ENCODE measurements at places on chromosomes 4 and X.

DNA sequence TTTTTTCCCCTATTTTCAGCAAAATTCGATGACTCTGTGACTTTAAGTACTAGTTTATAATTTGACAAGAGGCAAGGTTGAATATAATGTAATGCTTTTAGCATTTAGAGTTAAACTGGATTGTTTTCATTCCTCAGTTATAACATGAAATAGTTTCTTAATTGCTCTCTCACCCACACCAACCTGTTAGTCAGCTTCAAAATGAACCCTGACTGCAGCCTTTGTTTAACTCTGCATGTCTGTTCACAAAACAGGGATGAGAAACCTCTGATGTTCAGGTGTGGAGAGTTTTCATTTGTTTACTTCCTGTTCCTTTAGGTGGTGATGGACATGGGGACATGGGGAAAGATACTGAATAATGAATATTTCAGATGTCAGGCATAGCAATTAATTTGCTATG, 49.9 kb upstream of the MND1 start:
- DNase-seq: no peak

GRCh38 chr4:146428298-146428697, 93.4 kb downstream of the SLC10A7 start:
- DNase-seq: no peak

- DNase-seq: no peak
These were observed 55.2 kb downstream of the MGST2 start for GRCh38 chr4:139720806-139721205.

DNA sequence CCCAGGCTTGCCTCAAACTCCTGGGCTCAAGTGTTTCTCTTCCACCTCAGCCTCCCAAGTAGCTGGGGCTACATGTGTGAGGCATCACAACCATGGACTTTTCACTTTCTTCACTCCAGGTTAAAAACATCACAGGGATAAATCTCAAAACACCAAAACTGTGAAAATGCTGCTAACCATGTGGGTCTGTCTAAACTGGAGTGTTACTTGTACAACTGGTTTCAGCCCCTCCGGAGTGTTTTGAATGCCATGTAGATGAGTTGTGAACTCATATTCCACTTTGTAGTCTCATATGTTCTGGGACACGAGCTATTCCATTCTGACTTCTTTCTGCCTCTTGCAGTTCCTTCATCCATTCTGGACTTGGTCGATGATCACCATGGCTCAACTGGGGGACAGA, 43.0 kb downstream of the PDGFRA start:
- DNase-seq: no peak

- no peak for DNase-seq
These were observed 278.3 kb upstream of the FSTL5 start for GRCh38 chr4:162442128-162442527.

DNA sequence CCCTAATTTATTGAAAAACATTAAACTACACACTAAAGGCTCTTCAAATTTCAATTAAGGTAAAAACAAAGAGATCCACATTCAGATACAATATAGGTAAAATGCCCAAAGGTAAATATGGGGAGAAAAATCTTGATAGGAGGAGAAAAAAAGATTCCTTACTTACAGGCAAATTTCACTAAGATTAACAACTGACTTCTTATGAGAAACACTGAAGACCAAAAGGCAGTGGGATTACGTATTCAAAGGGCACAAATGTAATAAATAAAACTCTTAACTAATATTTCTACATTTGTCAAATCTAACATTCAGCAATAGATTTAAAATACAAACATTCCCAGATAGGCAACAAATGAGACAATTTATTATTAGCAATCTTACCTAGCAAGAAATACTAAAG, 829.3 kb downstream of the SH3BGRL start:
- DNase-seq: no peak

- no peak for DNase-seq
These were observed 445.7 kb downstream of the SMARCA1 start for GRCh38 chrX:129077424-129078170.

- no peak for DNase-seq
These were observed 1.2 kb downstream of the EIF1AX start for GRCh38 chrX:20140420-20140819.

- no peak for DNase-seq
These were observed 263.2 kb downstream of the TECRL start for GRCh38 chr4:64146030-64146429.

DNA sequence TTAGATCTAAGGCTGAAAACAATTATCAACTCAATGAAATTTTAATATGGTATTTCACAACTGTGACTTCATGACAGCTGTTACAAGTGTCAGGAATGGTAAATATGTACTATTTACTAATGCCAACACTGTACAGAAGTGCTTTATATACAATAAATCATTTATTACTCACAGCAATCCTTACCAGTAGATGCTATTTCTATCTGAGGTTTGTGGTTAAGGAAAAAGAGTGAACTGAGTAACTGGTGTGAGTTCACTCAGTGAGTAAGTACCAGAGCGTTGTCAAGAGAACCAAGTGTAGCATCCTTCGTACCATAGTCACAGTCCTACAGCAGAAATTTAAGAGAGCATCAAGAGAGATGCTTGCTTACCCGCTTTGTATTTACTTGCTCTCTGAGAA, 23.3 kb downstream of the MTHFD2L start:
- DNase-seq: peak; percentile 52

- no peak for DNase-seq
These were observed 1.7 kb downstream of the NELFA start for GRCh38 chr4:2006956-2007653.

- no peak for DNase-seq
These were observed 84.0 kb downstream of the RBPJ start for GRCh38 chr4:26404743-26405206.

DNA sequence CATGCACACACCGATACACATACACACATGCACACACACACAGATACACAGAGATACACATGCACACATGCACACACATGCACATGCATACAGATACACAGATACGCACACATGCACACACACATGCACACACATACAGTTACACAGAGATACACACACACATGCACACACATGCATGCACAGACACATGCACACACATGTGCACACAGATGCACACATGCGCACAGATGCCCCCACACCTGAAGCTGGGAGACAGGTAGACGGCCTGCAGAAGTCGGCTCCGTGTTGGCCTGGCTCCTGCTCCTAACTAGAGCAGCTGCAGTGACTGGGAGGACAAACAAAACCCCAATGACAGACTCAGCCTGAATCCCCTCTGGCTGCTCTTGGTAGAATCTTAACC, 46.8 kb downstream of the PSAPL1 start:
- DNase-seq: no peak

DNA sequence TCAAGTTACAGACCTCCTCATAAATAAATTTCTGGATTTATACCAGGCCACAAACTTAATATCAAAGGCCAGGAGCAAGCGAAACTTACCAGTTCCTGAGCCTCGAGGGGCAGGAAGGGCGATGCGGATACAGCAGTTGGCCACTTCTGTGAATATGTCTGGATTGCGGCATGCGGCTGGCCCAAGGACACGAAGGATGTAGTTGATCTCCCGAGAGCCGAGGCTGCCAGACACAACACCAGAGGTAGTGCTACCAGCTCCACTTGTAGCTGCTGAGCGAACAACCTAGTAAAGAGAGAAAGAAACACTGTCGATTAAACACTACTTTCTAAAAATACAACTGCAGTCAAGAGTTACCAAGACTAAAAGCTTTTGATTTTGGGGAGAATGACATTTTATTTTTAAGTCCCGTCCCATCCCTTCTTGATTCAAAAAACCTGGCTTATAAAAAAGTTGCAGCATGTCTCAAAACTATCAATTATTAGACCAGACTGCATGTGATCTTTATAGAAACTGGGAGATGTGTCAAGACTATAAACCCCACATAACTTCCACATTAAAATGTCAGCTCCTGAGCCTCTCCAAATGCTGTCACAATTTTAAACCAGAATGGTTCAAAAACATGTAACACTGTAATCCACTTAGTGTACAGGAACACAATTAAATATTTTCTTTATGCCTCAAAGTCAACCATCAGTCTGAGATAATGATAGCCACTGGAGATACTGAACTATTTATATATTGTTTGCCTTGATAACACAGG, 105.6 kb downstream of the HUWE1 start:
- no peak for DNase-seq

- no peak for DNase-seq
These were observed 48.6 kb upstream of the MCUB start for GRCh38 chr4:109511414-109511813.

DNA sequence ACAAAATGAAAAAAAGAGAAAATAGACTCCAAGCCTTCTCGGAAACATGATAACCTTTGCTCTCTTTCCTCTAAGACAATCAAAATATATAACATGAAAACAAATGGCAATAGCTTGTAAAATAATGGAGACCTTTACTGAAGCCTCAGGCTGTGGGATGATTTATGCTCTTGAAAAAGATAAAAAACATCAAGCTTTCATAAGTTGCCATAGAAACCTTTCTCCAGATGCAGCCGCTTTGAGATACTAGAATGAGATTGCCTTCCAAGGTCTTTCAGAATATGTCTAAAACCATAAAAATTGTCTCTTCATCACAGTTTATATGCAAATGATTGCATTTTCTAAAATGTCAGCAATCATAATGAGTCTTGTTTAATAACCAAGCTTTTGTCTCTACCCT, 31.6 kb downstream of the MAOB start:
- no peak for DNase-seq
